ENCODE measurements at places on chromosomes 5 and 9.
A peak's percentile ranks its signal among the peaks of the same experiment; 100 is the strongest.

GRCh38 chr9:115943431-115944165, 210.0 kb upstream of the PAPPA start:
- no peak for DNase-seq

GRCh38 chr5:38925154-38925925, 79.5 kb downstream of the OSMR start:
- DNase-seq = peak; percentile 77

DNA sequence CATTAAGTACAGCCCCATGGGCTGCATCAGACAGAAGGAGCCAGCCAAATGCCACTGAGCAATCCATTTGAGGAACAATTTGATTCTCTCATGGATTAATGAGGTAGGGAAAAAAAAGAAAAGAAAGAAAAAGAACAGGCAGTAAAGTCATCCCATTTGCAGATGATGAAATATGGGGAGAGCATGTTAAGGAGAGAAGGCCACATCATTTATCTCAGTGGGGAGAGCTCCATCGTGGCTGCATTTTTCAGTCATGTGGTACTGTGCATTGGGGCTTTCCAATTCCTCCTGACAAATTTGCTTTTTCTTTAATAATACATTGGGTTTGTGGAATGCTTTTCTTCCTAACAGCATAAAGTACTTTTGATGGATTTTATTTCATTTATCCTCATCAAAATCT, 375.2 kb upstream of the TLE4 start:
- peak; percentile 85 for DNase-seq

DNA sequence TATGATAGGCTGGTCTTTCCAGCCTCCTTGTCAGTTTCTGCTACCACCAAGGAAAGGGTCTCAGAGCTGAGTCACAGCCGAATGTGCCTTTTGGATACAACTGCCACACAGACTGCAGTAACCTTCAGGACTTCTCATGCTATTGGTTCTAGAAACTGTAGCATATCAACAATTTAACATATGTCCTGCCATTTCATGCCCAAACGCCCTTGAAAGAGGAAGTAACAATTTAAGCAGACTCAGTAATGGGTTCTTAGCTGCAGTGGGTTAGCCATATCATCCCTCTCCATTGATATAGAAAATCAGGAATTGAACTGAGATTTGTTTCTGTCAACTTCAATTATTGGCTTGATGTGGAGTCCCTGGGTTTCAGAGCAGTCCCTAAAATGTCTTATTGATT, 4.1 kb upstream of the CLK4 start:
- DNase-seq = no peak

- DNase-seq = peak; percentile 30
These were observed 274.7 kb downstream of the CETN3 start for GRCh38 chr5:90134892-90135291.

DNA sequence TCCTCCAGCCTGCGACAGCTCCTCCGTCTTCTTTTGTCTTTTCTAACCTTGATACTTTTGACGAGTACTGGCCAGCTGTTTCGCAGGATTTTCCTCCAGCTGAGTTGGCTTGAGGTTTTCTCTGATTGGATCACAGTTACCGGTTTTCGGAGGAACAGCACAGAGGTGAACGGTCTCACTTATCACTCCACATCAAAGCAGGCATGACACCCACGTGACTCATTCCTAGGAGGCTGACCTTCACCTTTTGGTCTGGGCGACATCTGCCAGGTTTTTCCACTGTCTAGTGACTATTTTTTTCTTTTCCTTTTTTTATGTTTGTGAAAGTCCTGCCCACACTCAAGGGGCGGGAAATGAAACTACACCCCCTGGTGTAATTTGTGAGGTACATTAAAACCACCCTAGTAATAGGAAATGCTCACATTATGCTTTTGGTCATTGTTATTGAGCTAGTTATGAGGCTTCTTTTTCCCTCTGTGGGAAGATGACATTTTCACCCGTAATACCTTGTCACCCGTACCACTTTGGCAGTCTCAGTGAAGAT, 319.2 kb downstream of the GADD45G start:
- no peak for DNase-seq

- DNase-seq = no peak
These were observed 173.1 kb downstream of the YTHDC2 start for GRCh38 chr5:113686599-113686998.

DNA sequence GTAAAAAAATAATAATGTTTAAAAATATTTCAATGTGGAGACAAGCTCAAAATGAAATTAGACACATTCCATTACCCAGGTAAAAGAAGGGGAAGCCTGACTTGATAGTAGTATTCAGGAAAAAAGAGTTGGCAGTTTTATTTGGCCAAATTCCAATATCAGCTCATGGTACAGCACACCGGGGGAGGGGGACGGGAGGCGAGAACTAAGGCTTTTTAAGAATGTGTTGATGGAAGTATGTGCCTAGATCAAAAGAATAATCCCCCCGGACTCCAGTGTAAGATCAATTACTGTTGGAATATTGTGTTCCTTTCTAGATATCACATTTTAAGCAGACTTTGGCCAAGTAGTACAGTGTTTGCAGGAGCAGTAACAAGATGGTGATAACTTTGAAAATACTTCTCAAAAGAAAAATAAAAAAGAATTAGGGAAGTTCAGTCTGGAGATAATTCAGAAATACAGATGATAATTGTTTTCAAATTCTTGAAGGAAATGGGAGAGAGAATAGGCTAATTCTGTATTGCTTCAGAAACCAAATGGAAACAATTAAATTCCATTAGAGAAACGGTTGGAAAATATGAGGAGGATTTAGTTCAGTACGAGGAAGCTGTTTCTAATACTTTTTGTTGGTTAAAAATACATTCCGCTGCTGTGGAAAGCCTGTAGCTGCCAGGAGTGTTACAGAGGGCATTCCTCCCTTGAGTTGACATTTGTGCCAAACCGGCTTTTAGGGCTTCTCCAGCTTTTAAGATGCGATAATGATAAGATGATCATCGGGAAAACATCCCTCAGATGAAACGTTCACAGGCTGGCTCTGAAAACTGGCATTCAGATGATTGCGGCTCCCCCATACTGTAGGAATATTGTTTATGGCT, 98.1 kb upstream of the ERBIN start:
- DNase-seq = peak; percentile 93

GRCh38 chr5:63213256-63213655, 634.6 kb downstream of the LRRC70 start:
- DNase-seq = no peak

DNA sequence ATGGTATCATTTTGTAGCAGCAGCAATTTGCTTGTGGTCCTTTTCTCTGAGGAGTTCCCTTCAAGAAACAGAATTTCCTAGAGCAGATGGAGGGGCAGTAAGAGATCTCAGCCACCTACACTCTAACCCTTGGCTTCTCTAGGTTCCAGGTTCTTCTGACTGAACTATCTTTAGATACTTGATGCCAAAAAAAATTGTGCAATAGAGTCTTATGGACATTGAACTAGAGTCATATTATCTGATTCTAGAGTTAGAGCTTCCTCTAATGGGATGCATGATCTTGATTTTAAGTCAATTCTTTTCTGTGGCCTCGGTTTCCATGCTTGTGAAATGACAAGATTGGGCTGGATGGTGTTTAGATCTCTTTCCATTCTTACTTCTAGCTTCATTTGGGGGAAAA, 142.8 kb downstream of the EGFLAM start:
- DNase-seq = no peak

DNA sequence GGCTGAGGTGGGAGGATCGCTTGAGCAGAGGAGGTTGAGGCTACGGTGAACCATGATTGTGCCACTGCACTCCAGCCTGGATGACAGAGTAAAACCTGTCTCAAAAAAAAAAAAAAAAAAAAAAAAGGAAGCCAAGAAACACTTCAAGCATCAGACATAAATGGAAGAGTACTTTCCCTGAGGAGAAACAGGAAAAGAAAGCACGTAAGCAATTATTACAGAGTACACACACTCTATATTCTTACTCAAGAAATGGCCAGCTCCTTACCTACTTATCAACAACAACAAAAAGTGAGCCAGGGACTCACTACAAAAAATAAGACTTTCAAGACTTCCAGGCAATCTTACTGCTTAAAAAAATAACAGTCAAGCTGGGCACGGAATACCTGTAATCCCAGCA, 21.8 kb downstream of the ZFR start:
- DNase-seq = no peak

DNA sequence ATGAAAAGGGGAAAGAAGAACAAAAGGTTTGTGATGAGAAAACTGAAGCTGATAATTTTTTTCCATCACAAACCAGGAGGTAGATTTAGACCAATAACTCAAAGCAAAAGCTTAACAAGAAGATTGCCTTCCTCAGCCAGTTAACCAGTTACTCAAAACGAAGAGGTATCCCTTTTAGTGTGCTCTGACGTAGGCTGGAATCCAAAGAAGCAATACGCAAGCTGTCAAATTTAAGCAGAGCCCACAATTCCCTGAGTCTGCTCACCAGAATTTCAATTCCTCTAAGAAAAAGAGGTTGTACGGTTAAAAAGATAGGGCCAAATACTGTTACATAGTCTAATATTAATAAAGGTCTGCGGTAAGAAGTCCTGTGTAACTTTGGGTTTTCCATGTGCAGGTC, 61.8 kb downstream of the BRINP1 start:
- DNase-seq = no peak

- no peak for DNase-seq
These were observed 24.8 kb downstream of the TSPAN17 start for GRCh38 chr5:176671890-176672747.

DNA sequence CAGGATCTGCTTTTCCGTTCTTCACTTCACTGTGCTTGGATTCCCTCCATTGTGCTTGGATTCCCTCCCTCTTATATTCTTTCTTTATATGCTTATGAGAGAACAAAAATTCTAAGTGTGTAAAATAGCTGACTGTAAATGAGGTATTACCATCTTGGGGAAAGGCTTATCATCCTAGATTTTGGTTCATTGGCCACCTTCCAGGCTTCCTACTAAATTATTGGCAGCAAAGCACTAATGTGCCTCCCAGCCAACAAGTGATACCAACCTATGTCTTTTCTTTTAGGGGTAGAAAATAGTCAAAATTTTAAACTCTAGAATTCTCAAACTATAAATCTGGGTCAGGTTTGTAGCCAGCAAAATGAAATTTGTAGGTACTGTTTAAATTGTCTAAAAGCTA, 52.7 kb downstream of the NDUFAF2 start:
- DNase-seq = no peak

- DNase-seq = peak; percentile 75
These were observed 172.5 kb downstream of the FAM114A2 start for GRCh38 chr5:153866176-153866575.

GRCh38 chr5:15334551-15335266, 165.3 kb upstream of the FBXL7 start:
- DNase-seq = no peak
